ENCODE measurements at places on chromosomes 12 and 14.

- DNase-seq: no peak
Measured at GRCh38 chr12:11840366-11840765, 190.9 kb downstream of the ETV6 start.

GRCh38 chr12:61798778-61799177 is 461.4 kb upstream of the USP15 start:
- DNase-seq: no peak

DNA sequence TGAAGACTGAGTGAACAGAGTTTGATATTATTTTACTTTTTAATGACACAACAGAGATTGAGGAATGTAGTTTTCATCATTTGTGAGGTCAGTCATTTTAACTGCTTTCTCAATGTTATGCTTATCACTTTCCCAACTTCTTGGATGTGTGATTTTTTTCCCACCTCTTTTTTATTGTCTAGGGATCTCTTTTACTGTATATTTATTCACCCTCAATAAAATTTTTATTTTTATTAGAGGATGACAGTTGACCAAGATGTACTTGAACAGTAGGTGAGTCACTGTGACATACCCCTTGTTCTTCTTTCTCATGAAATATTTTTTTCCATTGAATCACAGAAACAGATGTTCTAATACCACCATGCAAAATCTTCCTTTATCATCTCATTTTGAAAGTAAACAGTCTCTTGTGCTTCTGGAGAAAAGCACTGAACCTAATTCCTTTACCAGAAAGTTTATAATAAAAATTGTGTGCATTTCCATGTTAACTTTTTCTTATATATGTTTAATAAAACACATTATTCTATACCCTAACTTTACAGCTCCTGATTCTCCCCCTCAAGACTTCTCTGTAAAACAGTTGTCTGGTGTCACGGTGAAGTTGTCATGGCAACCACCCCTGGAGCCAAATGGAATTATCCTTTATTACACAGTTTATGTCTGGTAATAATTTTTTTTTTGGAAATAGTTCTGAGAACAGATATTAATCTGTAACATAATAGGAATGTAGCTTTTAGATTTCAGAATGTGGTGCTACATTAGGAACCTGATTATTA is 65.9 kb downstream of the PTPRQ start:
- no peak for DNase-seq

DNA sequence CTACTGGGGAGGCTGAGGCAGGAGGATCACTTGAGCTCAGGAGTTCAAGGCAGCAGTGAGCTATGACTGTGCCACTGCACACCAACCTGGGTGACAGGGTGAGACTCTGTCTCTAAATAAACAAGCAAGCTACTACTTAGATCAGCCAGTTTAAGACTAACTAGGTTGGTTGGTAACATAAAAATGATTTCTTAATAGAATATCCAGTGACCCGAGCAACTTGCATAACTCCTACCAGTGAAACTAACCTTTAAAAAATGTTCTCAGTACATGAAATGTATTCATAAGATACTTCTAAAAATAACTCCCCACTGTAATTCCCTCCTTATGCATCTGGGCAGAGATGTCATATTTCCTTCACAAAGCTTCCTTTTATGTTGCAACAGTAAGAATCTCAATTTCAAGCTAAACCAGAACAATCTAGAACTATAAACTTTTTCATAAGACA is 15.9 kb downstream of the TAOK3 start:
- DNase-seq: no peak

- no peak for DNase-seq
Measured at GRCh38 chr12:25271486-25272098, 20.9 kb upstream of the KRAS start.

- no peak for DNase-seq
Measured at GRCh38 chr12:101038289-101038871, 171.7 kb downstream of the SLC5A8 start.

GRCh38 chr14:81295958-81296923 is 75.5 kb upstream of the GTF2A1 start:
- DNase-seq: no peak

DNA sequence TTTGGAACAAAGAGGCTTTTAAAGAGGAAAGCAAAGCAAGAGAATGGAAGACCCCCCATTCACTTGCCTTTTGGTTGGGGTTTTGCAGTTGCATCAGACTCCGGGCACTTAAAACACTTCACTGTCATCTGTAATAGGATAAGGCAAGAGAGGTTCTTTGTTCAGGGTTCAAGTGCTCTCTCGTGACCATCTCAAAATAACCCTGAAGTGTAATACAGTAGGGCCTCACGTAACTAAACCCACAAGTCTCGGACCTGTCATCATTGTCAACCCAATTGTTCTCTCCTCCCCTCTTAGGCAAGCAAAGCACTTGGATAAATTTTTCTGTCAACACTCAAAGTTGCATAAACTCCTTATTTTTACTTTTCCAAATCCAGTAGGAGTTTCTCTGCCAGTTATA is 26.9 kb upstream of the MYBPC1 start:
- no peak for DNase-seq

GRCh38 chr14:56182410-56182809 is 64.2 kb downstream of the PELI2 start:
- no peak for DNase-seq

DNA sequence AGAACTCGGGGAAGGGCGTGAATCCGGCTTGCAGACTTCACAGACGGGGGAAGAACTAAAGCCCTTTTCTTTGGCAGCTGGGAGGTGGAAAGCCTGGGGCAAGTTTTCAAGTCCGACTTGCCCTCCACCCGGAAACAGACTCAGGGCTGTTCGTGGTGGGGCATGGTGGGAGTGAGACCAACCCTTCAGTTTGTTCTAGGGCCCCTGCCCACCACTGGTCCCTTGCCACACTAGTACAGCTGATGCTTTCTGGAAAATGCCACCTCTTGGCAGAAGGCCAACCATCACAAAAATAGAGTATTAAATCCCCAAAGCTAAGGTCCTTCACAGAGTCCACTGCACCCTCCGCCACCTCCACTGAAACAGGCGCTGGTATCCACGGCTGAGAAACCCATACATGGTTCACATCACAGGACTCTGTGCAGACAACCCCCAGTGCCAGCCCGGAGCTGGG is 50.4 kb upstream of the DDX11 start:
- DNase-seq: no peak
